CD4-positive, alpha-beta memory T cell (primary cell): ENCODE measurements at places on chromosomes 6 and 20.

- DNase-seq: no peak
Observed at GRCh38 chr6:136398453-136398852, 108.8 kb upstream of the BCLAF1 start.

DNA sequence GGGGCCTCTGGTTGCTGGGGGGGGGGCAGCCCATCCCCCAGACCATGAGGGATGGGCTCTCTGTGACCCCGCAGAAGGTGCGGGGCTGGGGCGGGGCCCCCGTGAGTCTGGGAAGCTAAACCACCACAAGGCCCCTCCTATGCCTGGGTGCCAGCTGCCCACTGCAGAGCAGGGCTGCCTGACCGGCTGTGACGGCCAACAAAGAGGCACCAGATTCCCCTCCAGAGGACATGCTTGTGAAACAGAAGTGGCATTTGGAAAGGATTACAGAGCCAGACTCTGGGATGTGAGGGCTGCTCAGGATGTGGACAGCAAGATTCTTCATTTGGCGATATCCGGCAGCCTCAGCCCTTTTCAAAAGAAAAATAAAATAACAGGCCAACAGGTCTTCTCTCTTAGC, 16.5 kb upstream of the NTSR1 start:
- no peak for DNase-seq

DNA sequence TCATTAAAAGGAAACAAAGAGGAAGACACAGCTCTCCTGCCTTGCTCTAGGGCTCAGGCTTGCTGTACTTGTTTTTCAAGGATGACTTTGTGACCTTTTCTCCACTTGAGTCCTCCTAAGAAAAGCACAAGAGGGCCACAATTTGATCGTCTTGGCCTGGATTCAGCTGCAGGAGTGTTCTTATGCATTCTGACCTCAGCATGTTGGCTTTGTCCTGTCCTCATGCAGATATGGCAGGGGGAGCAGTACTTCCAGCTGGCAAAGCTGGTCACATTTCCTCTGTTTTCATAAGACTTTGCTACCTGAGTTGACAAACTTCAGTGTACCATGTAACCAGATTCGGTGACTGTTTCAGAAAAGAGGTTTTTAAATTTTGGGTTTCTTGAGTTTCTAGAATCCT, 30.8 kb downstream of the KDM1B start:
- DNase-seq: no peak

DNA sequence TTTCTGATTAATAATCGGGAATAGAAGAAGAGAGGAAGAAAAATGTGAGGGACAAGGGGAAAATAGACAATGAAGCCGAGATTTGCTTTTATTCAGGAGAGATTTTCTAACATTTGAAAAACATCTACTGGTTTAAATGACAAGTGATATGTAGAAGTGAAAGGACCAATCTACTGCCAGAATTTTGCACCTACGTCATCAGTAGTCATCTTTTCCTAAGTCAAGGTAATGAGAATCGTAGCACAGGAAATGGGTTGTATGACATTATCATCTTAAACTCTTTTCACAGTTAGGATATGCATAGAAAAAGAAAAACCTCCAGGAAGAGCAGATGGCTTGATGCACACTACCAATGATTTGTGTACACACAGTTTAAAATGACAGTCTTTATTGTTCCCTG, 45.3 kb upstream of the RAB32 start:
- DNase-seq: no peak

- no peak for DNase-seq
Observed at GRCh38 chr6:1715336-1715735, 105.6 kb downstream of the FOXC1 start.
